ENCODE measurements at places on chromosomes 5 and 9. TPM values are rescaled to one million over a fixed set of nuclear protein-coding genes. Genes with fewer than 3 reads are reported as not detected.

GRCh38 chr9:14111696-14112095 lies 202.2 kb downstream of the NFIB start:
- DNase-seq = no peak

DNA sequence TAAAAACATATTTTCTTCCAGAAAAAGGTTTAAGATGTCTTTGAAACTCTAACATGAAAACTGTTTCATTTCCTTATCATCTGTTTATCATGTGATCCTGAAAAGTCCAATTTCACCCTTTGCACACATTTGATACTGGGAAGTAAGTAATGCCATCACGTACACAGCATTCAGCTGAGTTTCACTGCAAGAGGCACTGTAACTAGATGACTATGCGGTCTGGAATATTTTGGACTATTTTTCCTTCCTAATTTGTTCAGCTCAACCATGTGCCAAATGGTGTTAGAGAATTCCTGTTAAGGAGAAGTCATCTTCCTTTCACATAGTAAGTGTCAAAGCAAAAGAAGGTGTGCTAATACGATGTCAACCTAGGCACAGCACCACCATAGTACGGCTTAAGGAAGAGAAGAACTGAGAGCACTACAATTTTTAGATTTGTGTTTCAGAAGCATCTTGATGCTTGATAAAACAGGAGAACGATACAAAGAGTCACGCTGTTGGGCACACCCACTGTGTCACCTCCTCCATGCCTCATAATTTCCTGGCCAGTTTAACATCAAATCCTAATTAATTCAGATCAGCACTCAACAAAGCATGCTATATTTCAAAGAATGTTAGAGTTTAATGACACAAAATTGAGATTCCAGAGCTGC lies 77.5 kb downstream of the GNAQ start:
- no peak for DNase-seq

DNA sequence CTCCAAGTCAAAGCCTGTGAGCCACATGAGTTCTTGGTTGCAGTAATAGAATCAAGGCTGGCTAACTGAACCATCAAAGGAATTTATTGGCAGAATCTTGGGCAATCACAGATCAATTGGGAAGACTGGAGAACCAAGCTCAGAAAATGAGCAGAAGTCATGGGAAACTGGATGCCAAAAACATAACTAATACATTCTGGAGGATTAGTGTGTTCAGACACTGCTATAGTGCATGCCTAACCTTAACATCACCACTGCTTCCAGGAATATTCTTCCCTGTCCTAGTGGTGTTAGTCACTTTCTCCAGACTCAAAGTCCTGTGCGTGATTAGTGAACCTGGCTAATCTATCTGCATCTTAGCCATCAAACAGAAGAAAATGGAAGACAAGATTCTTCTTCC lies 843.7 kb downstream of the EFNA5 start:
- DNase-seq = no peak

The BRINP1 gene
- polyA plus RNA-seq = 8.4 TPM

The CCNG1 gene
- 238 TPM for polyA plus RNA-seq

GRCh38 chr9:125851979-125852378 lies 104.8 kb downstream of the PBX3 start:
- no peak for DNase-seq

DNA sequence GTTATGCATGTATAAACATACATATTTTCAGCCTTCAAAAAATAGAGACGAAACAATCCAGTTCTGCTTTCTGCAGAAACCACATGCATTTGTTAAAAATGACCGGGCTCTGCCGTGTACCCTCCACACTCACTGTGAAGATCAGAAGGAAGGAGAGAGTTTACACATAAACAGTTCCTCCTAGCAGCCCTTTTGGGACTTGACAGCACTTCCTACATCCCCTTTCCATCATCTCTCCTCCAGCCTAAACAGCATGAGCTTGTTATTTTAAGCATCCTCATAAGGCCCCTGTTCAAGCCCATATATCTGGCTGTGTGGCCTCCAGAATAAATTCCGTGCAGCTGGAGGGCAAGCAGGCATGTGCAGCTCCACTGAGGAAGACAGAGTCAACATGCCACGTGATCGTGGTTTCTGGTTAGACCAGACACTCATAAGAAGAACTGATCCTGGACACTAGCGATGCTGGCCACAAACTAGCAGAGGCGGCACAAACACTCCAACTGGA lies 42.2 kb downstream of the NIPAL4 start:
- no peak for DNase-seq

DNA sequence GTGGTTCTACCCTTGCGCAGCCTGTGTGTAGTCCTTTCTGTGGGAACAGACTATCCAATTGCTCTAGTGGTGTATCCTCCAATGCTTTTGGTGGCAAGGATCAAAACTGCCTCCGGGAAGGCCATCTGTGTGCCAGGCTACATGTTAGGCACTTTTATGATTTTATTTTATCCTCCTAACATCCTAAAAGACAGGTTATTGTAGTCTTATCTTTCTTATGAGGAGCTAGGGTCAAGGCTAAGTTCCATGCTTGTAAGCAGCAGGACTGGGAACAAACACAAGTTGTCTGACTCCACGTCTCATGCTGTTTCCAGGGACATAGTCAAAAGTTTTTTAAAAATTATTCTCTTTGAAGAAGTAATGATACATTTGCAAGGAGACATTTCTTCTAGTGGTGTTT lies 278.7 kb upstream of the ADAMTSL1 start:
- DNase-seq = no peak

DNA sequence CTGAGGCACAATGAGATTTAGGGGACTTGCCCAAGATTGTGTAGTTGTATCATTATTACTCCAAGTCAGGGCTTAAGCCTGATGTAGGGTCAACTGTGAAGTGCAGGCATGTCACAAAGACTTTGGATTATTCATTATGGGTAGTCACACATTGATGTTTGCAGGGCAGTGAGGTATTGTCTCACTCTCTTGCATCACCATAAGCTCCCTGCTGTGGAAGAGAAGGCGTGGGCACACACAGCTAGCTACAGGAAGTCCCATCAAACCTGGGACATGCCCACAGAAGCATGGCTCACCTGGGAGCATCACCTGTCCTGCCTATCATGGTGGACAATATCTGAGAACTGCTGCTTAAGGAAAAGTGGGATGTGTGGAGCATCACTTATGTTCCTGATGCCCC lies 42.1 kb downstream of the TMOD1 start:
- DNase-seq = no peak

The CERCAM gene
- polyA plus RNA-seq = 34.9 TPM

DNA sequence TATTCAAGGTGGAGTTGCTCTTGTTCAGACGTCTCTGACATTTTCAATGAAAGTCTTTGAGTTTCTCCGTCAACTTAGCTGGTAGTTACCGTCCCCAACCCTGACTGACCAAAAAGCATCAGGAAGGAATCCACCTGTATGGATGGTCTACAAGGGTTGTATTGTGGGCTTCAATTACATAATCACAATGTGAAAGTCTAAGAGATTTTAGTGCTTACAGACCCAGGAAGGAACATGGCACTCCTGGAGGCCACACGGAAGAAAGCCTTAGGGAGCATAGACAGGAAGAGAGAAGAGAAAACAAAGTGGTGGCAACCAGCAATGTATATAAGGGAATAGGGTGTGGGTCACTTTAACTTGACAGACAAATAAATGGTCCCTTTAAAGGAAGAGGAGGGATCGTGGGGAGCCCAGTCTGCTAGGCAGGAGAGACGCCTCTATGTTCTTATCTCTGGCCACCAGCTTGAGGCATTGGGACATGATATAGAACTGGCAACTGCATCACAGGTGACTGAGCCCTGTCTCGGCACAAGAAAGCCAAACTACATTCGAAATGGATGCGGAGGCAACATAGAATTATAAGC lies 80.4 kb downstream of the ALDH7A1 start:
- no peak for DNase-seq

The GPSM1 gene
- polyA plus RNA-seq = 27.4 TPM

- no peak for DNase-seq
These were observed 612 bp upstream of the BBLN start for GRCh38 chr9:128159522-128159783.

DNA sequence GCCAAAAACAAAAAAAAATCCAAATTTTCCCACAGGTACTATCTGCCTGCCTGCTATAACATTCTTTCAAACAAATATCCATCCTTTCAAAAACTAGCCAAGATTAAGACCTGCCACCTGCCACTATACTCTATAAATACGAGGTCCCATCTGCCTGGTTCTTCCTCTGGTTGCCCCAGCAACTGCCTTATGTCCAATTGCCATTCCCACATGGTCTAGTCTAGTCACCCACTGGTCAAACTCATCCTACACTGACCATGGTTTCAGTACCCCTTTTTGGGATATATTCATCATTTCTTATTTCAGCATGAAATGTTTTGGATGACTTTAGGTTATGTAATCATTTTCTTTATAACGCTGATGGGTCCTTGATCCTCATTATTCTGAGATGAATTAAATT lies 95.1 kb upstream of the CCNG1 start:
- DNase-seq = no peak

DNA sequence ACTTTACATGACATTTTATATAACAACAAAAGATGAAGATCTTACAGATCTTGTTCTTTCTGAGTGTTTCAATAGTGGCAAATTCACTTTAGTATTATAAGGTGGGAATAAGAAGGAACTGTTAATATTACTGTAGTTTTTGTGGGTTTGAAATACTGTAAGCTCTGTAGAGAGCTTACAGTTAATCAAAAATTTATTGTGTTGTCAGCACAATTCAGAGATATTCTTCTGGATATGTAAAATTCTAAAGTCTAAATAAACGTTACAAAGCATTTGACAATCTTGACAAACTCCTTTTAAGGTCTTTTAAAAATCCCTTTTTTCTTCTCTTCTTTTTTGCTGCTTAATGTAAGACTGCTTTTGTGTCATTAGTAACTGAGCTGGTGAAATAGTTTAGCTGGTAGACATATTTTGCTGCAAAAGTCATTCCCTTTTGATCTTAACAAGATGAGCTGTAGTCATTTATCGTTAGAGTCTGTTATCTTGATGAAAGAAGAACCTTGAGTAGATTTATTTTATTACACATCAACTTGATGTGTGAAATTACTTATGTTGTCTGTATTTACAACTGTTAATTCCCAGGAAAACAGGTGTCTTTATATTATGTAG lies 186.0 kb downstream of the WDR70 start:
- no peak for DNase-seq

- DNase-seq = no peak
These were observed 18.6 kb upstream of the ALDH1A1 start for GRCh38 chr9:72971411-72971810.

The TEX48 gene
- not detected for polyA plus RNA-seq

DNA sequence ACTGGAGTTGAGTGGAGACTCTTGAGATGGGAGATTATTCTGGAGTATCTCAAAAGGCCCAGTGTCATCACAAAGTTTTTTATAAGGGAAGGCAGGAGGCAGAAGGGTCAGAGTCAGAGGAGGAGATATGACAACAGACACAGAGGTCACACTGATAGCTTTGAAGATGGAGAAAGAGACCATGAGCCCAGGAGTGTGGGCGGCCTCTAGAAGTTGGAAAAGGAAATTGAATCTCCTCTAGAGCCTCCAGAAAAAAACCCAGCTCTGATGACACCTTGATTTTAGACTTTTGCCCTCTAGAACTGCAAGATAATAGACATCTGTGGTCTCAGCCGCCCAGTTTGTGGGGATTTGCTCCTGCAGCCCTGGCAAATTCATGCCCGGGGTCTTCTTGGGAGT lies 64.8 kb upstream of the SPTLC1 start:
- no peak for DNase-seq

GRCh38 chr5:89071101-89071940 lies 188.3 kb upstream of the MEF2C start:
- DNase-seq = no peak

DNA sequence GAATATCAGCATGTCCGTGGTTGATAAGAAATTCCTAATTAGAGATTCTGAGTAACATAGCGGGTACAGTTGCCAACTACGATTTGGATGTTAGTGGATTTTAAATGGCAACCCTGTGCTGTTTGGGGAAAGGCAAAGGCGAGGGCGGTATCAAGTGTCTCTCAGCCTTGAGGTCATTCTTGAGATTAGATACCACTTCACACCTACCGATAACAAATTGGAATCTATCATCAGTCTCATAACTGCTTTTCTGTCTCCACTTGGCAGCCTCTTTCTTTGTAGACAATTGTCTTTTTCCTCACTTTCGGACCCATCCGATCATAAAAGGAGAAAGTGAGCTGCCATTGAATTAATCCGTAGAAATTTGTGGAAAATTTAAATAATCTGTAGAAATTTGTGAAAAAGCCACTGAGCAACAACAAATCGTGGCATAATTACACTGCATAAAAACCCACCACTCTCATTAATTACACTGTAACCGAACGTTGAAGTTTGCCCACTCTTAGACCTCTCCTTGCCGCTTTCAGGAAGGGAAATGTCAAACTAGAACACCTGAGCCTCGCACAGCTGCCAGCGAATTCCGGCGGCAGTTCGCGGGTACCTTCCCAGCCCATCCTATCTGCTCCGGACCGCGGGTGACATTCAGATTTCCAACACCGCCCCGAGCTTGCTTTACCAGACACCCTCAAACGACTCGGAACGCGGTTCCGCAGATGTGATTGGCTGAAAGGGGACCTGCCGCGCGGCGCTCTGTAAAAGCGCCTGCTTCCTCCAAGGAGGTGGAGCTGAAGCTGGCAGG lies 849 bp upstream of the RGMB start:
- DNase-seq = no peak

The PCA3 gene
- polyA plus RNA-seq = 0.96 TPM

The OR1J1 gene
- polyA plus RNA-seq = not detected

- DNase-seq = no peak
These were observed 174.0 kb downstream of the PLK2 start for GRCh38 chr5:58285900-58286299.

DNA sequence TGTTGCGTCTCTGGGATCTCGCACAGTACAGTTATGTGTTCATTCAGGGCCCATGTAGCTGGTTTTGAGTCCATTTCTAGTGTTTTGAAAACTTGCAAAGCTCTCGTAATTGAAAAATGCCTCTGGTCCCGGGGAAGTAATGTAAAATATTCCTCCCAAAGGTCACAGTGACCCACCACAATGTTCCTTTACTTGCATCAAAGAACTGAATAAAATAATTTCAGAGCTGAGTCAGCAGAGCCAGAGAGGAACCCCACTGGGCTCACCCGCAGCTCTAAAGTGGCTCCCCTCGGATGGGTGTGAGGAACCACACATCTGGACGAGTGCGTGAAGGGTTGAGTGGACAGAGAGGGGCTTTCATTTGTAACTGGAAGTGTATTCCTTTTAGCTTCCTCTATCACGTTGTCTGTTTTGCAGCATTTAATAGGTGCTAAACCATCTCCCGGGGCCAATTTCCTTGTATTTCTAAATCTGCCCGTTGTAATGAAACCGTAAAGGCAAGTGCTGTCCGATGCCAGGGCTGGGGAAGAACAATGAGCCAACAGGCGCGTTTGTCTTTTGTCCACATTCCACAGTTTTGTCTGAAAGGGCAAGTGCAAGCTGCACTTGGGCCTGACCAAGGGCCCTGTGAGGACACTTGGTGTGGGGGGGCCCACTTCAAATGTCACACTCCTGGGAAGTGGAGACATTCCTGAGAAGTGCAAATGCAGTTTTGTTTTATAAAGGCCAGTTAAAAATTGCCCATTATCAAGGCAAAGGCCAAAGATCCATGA lies 29.9 kb downstream of the COL5A1 start:
- DNase-seq = no peak

DNA sequence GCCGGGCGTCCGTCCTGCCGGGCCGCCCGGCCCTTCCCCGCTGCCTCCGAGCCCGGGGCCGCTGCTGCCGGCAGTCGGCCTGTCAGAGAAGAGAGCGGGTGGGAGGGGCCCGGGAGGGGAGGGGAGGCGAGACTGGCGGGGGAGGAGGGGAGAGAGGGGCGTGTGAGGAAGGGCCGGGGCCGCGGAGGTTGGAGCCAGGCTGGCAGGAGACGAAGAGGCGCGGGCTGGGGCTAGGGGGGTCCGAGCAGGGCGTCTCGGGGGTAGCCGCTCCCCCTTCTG lies 570 bp downstream of the CREBRF start:
- no peak for DNase-seq

The SLC31A2 gene
- 3.6 TPM for polyA plus RNA-seq

- DNase-seq = no peak
These were observed 145.7 kb downstream of the ACER2 start for GRCh38 chr9:19554529-19554928.
